Activated naive CD8-positive, alpha-beta T cell treated with anti-CD3 and anti-CD28 coated beads, Interleukin-2, amount 50 U/mL, for 16 hours (primary cell): ENCODE measurements at places on chromosomes 6 and 20.

- no peak for DNase-seq
Measured at GRCh38 chr20:568673-569415, 25.3 kb upstream of the CSNK2A1 start.

DNA sequence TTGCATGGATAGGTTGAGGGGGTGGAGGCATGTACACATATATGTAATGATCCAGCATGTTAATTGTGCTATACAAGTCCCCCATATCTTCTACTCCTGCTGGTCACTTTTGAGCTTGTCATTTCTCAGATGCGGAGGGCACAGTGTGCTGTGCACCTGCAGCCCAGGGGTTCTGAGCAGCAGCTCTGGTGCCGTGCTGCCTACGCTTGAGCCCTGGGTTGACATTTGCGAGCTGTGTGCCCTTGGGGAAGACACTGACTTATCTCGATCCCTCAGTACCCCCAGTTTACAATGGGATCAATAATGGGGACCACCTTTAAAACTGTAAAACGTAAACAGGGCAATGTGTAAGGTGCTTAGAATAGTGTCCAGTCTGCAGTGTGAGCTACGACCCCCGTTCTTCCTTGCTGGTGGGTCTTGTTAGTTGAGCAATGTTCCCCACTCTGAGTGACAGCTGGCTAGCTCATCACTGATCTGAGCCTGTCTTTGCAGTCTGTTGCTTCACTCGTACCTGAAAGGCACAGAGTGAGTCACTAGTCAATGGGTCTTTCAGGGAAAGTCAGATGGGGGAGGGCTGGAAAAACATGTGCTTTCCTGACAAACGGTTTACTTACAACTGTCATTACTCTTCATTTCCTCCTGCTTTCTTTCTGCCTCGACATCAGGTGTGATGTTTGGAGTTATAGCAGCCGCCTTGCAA lies 91.7 kb downstream of the SLC2A10 start:
- no peak for DNase-seq

GRCh38 chr6:7805078-7805849 lies 79.4 kb downstream of the BMP6 start:
- DNase-seq, result no peak

DNA sequence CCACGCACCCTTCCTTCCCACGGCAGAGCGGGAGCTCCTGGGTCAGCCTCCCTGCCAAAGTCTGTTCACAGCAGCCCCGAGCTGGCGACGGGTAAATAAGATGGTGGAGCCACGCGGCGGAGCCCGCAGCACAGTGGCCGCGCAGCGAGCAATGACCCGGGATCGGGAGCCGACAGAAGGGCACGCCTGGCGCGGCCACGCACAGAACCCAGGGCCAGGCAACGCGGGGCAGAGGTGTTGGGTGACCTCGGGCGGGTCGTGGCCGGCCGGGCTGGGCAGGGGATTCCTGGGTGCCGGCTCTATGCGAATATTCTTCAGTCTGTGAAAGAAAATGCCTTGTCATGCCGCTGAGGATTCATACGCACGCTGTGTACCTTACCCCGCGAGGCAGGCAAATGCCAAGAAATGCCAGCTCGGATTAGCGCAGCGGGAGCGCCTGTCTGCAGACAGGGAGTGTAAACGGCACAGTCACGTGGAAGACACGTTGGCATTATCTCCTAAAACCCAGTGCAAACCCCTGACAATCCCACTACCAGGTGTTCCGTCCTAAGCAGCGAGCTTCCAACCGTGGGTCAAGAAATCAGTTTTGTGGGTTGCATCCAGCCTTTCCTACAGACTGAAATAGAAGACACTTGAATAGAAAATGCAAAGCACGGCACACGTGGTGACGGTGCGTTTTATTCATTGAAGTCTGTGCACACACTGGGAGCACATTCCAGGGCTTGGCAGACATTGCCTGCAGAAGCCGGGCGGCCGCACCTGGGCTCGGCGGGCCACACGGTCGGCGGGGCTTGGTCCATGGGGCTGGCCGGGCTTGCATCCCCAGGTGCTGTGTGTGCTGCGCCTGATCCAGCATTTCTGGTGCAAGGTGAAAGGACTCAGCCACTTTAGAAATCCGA lies 18.3 kb downstream of the CHRNA4 start:
- no peak for DNase-seq

- no peak for DNase-seq
Measured at GRCh38 chr6:90646940-90647339, 60.1 kb upstream of the MAP3K7 start.

GRCh38 chr6:46819561-46819960 lies 26.4 kb downstream of the MEP1A start:
- DNase-seq, result no peak

DNA sequence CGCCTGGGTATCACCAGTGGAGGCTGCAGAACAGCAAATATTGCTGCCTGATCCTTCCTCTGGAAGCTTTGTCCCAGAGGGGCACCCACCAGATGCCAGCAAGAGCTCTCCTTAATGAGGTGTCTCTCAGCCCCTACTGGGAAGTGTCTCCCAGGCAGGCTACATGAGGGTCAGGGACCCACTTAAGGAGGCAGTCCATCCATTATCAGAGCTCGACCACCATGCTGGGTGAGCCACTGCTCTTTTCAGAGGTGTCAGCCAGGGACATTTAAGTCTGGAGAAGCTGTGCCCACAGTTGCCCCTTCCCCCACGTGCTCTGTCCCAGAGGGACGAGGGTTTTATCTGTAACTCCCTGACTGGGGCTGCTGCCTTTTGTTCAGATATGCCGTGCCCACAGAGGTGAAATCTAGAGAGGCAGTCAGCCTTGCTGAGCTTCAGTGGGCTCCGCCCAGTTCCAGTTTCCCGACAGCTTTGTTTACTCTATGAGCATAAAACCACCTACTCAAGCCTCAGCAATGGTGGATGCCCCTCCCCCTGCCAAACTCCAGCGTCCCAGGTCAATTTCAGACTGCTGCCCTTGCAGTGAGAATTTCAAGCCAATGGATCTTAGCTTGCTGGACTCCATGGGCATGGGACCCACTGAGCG lies 25.9 kb upstream of the AIG1 start:
- no peak for DNase-seq

DNA sequence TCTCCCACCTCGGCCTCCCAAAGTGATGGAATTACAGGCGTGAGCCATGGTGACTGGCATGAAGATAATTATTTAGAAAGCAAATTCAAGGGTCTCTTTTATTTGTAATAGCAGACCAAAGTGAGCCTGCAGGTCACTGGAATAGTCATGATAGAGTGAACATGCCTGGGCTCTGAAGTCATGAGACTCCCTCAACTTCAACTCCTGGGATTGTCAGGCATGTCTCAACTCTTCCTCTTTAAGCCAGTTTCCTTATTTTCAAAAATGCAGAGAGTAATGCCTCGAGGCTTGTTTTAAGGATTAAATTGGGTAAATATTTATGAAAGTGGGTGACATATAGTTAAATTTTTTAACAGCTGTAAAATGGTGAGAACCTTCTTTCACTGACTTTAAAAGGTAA lies 22.7 kb upstream of the HECA start:
- DNase-seq, result no peak

DNA sequence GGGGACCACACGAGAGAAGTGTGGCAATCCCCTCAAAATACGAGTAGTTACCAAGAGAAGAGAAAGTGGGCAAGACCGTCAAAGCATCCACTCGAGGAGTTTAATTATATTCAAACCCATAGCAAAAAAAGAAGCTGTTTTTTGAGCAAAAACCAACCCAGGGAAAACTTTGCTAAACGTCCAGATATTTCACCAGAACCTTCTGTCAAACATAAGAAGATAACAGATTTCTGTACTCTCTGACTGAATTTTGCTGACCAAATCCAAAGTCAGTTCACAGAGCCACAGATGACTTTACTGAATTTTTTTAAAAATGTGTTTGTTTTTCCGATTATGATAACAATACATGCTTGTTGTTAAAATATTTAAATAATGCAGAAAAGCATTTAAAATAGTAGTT lies 145.6 kb upstream of the PTPN1 start:
- DNase-seq, result no peak

DNA sequence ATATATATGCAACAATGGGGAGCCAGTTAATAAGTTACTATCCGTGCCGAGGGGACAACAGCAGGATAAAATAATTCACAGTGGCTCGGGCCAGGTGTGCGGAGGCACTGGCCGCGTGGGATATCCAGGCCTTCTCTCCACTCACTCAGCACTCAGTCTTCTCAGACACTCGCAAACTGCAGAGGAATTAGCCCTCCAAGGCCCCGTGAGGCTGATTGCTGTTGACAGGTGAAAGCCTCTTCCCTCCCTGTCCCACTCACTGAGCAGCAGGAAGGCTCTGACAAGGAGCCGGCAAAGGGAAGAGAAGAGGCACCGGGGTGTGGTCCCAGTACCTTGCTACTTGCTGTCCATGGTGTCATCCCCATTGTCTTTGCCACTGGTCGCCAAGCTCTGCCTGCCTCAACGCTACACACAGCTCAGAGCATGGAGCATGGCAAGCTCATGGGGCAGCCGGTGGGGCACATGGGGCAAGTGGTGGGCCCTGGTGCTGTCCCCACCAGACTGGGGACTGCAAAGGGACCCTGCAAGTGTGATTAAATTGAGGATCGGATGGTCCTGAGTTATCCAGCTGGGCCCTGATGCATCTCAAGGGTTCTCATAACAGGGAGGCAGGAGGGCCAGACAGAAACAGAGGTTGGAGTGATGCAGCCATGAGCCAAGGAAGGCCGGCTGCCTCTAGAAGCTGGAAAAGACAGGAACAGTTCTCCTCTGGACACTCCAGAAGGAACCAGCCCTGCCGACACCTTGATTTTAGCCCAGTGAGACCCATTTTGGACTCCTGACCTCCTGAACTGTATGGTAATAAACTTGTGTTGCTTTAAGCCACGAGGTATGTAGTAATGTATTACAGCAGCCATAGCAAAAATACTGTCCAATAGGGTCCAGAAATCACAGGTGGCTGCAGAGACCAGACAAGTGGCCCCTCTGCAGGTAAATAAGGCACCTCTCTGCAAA lies 119.7 kb downstream of the PSMB1 start:
- DNase-seq, result no peak

GRCh38 chr6:136510782-136511181 lies 39.4 kb downstream of the MAP7 start:
- no peak for DNase-seq

DNA sequence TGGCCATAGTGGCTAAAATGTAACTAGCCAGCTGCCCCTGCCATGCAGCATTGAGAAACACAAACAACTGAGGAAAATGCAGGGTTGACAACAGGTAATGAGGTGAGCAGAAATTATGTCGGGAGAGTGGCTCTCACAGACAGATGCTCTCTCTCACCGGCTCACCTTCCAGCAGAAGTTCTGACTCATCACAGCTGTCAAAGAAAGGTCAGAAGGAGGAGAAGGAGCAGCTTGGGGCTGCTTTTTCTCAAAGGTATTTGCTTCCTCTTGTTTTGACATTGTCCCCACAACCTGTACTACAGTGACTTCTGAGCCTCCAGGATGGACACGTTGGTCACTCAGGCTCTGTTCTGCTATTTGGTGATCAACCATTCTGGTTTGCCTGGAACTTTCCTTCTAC lies 190.5 kb upstream of the HEY2 start:
- DNase-seq, result no peak

- no peak for DNase-seq
Measured at GRCh38 chr6:36983538-36983937, 2.5 kb downstream of the MTCH1 start.

- no peak for DNase-seq
Measured at GRCh38 chr6:47438481-47439347, 38.9 kb upstream of the CD2AP start.

GRCh38 chr6:85660181-85660611 lies 17.5 kb upstream of the SYNCRIP start:
- DNase-seq, result no peak

DNA sequence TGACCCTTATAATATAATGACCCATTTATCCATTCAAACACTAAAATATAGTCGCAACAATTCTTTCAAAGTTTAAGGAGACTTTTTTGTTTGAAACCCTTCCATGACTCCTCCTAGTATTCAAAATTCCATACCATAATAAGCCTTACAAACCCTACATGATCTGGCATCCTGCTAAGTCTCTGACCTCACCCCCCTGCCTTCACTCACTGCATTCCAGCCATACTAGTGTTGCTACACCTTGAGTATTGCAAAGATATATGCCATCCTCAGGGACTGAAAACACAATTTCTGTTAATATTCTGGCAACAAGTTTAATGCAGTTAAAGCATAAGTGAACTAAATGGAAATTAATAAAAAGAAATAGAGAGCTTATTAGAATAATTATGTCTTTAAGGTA lies 168.4 kb downstream of the EYS start:
- no peak for DNase-seq

- peak; percentile 62 for DNase-seq
Measured at GRCh38 chr6:25556516-25556915, 95.5 kb upstream of the SCGN start.

DNA sequence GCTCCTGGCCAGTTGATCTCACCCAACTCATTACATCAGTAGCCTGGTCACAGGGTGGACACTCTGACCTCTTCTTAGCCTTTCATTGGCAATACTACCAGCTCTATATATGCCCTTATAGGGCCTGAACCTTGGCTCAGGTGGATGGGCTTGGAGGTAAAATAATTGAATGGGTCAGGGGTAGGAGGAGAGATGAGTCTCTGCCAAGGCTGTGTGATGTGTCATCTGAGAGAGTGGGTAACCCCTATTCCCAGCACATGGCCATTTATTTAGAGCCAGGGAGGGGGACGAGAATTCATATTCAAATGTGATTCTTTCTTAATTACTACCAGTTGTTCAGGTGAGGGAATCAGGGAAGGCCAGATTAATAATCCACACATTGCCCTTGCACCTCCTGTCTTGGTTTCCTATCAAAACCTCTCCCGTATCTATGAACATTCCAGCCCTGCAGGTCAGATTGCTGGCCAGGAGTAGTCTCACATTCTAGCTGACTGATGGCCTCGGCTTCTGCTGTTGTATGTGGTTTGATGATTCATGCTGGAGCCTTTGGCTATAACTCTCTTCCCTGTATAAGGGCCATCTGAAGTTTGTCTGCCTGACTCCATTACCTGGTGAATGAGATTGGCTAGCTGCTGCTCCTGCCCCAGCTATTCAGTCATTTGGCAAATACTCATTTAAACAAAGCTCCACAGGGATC lies 13.4 kb downstream of the C20orf173 start:
- DNase-seq, result no peak

GRCh38 chr6:328924-329323 lies 36.6 kb downstream of the DUSP22 start:
- DNase-seq, result no peak

- no peak for DNase-seq
Measured at GRCh38 chr6:134529921-134530320, 212.0 kb upstream of the SGK1 start.

- no peak for DNase-seq
Measured at GRCh38 chr6:89066940-89067646, 13.5 kb upstream of the PNRC1 start.
